ENCODE measurements at places on chromosomes 2 and 18.

DNA sequence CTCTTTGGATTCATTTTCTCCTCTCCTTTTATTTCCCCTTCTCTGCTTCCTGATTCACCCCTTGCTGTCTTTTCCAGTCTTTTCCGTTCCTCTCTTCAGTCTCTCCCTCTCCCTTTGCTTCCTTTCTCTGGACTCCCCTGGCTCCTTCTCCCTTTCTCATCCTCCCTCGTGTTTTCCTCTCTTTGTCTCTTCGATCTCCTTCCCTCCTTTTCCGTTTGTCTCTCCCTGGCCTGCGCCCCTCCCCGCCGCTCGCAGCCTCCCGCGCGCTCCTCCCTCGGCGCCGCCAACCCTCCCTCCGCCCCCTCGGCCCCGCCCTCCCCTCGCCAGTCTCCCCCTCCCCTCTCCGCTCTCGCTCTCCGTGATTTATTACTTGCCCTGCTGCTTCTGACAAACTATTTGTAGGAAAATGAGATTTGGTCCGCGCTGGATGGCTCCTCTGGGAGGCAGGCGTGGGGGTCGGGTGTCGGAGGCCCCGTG lies 46.0 kb upstream of the PAX8 start:
- peak; percentile 79 for DNase-seq

- DNase-seq, result no peak
These were observed 58.3 kb upstream of the TNP1 start for GRCh38 chr2:216918088-216918680.

DNA sequence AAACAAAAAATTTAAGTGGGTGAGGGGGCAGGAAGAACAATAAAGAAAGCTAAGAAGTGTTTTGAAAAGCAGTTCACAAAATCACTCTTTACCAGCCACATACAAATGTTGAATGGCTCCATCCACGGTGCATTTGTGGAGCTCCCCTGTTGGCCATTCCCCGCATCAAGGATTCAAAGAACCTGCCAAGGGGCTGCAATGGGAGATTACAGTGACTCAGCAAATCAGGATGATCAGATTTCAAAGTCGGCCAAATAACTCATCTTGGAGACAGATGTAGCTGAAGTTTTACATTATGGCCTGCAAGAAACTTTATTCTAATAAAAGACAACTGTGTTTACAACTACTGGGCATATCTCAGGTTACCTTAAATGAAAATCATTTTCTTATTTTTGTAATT lies 26.9 kb downstream of the COL4A3 start:
- DNase-seq, result no peak

DNA sequence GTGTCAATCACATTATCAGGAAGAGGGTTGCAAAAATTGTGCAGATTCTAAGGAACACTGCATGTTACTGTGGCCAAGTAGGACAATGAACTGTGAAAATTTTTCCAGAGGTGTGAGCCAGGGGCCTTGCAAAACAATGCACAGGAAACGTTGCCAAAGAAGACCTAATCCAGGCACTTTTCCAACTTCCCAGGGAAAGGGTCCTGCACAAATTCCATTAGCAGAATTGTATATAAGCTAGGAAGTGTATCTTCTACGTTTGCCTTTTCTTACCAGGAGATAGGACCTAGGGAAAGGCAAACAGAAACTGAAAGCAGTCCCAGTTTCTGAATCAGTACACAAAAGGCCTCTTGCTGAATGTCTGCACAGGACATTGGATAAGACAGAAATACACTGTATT lies 1888.3 kb upstream of the CELF4 start:
- no peak for DNase-seq

Measured in GM13977 (cell line).